CD8-positive, alpha-beta memory T cell (primary cell): ENCODE measurements at places on chromosomes 13 and 19. TPM values are rescaled to one million over a fixed set of nuclear protein-coding genes. Genes with fewer than 3 reads are reported as not detected.

The MCOLN1 gene
- polyA plus RNA-seq = 11.6 TPM

The ZNF525 gene
- 9.9 TPM for polyA plus RNA-seq

The DENND1C gene
- 93.2 TPM for polyA plus RNA-seq

The CGB8 gene
- polyA plus RNA-seq = not detected

The ATP4A gene
- not detected for polyA plus RNA-seq

The FBN3 gene
- polyA plus RNA-seq = not detected

The AP1M2 gene
- polyA plus RNA-seq = not detected

The IZUMO2 gene
- not detected for polyA plus RNA-seq

The NCR1 gene
- 2.8 TPM for polyA plus RNA-seq

The UHRF1 gene
- polyA plus RNA-seq = 0.35 TPM

The ACP7 gene
- 0.22 TPM for polyA plus RNA-seq

The DIRAS1 gene
- polyA plus RNA-seq = not detected

The UBE2L5 gene
- not detected for polyA plus RNA-seq

The NDUFA13 gene
- polyA plus RNA-seq = 334 TPM

The KLF12 gene
- 33.6 TPM for polyA plus RNA-seq

The EDDM13 gene
- polyA plus RNA-seq = 1.8 TPM

The TTYH1 gene
- not detected for polyA plus RNA-seq

The CEACAM4 gene
- not detected for polyA plus RNA-seq

The PSG6 gene
- not detected for polyA plus RNA-seq

The POGLUT2 gene
- polyA plus RNA-seq = 2.5 TPM

The LIG1 gene
- polyA plus RNA-seq = 24.1 TPM
